ENCODE measurements at places on chromosomes 6 and 20. TPM values are rescaled to one million over a fixed set of nuclear protein-coding genes. Genes with fewer than 3 reads are reported as not detected.

The CTCFL gene
- not detected for total RNA-seq

- H3K4me3 ChIP-seq, result no peak overlapping the region
- no peak overlapping the region for H3K27ac ChIP-seq
- H3K27me3 ChIP-seq, result peaks cover 6% of the 10 kb centered on the region
- no peak for DNase-seq
- no peaks in the 10 kb centered on the region for H3K4me1 ChIP-seq
- H3K36me3 ChIP-seq, result no peaks in the 10 kb centered on the region
Observed at GRCh38 chr20:58084966-58085365, 143.5 kb downstream of the ANKRD60 start.

- no peak for DNase-seq
- H3K36me3 ChIP-seq, result no peaks in the 10 kb centered on the region
- H3K4me1 ChIP-seq, result no peaks in the 10 kb centered on the region
- no peaks in the 10 kb centered on the region for H3K27me3 ChIP-seq
- H3K4me3 ChIP-seq, result no peak overlapping the region
Observed at GRCh38 chr6:139961190-139961589, 586.7 kb upstream of the CITED2 start.

DNA sequence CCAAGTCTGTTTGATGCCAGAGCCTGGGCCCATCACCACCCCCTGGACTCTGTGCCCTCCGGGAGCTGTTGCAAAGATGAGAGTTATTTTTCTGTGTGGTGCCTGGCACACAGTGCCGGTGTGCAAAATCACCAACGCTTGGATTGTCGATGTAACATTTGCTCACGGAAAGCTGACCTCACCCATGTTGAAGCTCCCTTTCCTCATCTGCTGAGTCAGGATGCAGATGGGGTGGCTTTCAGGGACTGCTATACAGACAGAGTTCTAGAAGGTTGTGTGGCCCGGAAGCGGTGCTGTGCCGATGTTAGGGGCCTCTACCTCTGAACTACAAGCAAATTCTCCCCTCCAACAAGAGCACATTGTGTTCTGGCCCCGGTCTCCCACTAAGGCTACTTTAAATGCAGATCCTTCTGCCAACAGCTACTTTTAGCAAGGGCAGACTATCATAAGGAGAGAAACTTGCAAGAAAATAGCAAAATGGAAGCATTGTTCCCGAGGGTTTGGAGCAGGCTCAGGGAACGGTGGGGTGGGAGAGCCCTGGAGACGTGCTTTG is 34.0 kb downstream of the EYA2 start:
- peaks cover 24% of the 10 kb centered on the region for H3K27me3 ChIP-seq
- no peak overlapping the region for H3K4me3 ChIP-seq
- no peaks in the 10 kb centered on the region for H3K36me3 ChIP-seq
- no peaks in the 10 kb centered on the region for H3K4me1 ChIP-seq
- H3K27ac ChIP-seq, result no peak overlapping the region

DNA sequence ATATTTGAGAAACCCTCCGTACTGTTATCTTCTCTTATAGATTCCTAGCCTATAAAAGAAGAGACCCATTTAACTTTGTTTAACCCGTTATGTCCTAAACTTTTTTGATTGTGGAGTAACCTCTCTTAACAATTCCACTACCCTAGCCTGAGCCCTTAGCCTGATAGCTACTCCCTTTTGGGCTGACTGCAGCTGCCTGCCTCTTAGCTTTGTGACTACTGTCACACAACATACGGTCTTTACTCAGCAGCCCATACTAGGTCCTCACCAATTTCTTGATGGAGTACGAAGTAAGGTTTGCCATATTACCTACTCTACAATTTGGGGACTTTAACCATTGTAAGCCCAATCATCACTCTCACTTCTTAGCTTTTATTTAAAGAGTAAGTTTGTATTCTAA is 72.7 kb downstream of the QRSL1 start:
- H3K27ac ChIP-seq, result no peak overlapping the region
- no peaks in the 10 kb centered on the region for H3K36me3 ChIP-seq
- H3K27me3 ChIP-seq, result peaks cover 24% of the 10 kb centered on the region
- no peak overlapping the region for H3K4me3 ChIP-seq

The CD83 gene
- total RNA-seq, result 10.3 TPM

DNA sequence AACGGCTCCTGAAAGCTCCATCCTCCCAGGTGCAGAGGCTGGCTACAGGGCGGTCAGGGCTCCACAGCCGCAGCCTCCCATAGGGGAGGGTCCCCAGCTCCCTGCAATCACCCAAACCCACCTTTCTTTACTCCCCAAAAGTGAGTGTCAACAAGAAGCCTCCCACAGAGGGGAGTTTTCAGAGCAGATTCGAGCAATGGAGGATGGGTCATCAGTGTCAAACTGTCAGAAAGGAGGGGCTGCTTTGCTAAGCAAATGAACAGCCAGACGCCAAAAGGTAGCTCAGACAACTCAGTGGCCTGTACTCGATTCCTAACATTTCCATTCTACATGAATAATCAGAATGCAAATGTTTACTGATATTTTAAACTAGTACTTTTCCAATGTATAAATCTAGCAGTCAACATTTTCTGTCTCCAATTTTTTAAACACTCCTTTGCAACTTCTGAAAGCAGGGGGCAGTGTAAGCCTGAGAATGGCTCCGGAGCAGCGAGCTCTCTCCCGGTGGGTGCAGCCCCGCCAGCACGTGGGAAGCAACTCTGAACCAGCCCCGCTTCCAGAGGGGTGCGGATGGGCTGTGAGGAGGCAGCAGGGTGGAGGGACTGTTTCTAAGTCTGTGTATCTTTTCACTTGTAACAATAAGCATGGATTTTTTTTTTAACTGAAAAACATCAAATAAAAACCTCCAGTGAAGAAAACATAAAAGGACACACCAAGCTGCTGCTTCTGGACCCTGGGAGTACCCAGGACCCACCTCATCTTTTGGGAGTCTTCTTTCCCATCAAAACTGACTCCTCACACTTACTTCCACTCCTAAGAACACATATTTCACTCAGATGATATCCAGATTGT is 54.9 kb downstream of the TAF4 start:
- peak overlapping the region; percentile 55 for H3K27ac ChIP-seq
- H3K4me1 ChIP-seq, result peaks cover 6% of the 10 kb centered on the region
- no peaks in the 10 kb centered on the region for H3K27me3 ChIP-seq
- peaks cover 13% of the 10 kb centered on the region for H3K36me3 ChIP-seq
- no peak overlapping the region for H3K4me3 ChIP-seq

GRCh38 chr6:63458480-63459115 is 113.7 kb upstream of the LOC128125822 start:
- no peaks in the 10 kb centered on the region for H3K4me1 ChIP-seq
- H3K4me3 ChIP-seq, result no peak overlapping the region
- no peak overlapping the region for H3K27ac ChIP-seq
- H3K36me3 ChIP-seq, result no peaks in the 10 kb centered on the region

The WFDC5 gene
- total RNA-seq, result not detected

The TP53TG5 gene
- total RNA-seq, result not detected

DNA sequence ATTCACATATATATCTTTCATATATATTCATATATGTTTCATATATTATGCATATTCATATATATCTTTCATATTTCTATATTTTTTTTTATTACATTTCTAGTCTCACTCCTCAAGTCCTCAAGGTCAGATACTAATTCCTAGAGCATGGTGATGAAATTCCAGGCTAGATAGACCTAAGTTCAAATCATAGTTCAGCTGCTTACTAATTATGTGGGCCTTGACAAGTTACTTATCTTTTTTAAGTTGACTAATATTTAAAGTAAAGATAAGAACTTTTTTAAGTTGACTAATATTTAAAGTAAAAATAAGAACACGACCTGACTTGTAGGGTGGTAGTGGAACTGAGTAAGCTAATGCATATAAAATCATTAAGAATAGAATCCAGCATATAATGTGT is 495.6 kb upstream of the MAN1A1 start:
- no peak overlapping the region for H3K27ac ChIP-seq
- no peak overlapping the region for H3K4me3 ChIP-seq
- no peaks in the 10 kb centered on the region for H3K36me3 ChIP-seq
- no peak for DNase-seq

DNA sequence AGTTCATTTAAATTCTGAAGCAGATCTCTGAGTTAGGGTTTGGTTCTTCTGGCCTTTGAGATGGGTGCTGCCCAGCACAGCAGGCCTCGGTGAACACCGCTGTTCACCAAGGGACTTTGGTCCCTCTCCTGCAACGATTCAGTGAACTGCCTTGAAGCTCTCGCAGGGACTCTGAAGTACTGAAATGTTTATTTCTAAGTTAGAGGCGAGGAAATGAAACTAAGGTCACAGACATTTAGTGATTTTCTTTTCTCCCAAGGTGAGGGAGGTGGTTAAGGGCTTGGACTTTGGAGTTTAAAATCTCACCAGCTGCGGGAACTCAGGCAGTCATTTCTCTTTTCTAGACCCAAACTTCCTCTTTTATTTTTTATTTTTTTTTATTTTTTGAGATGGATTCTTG is 26.2 kb downstream of the E2F3 start:
- no peaks in the 10 kb centered on the region for H3K27me3 ChIP-seq
- H3K27ac ChIP-seq, result no peak overlapping the region
- no peak overlapping the region for H3K4me3 ChIP-seq

DNA sequence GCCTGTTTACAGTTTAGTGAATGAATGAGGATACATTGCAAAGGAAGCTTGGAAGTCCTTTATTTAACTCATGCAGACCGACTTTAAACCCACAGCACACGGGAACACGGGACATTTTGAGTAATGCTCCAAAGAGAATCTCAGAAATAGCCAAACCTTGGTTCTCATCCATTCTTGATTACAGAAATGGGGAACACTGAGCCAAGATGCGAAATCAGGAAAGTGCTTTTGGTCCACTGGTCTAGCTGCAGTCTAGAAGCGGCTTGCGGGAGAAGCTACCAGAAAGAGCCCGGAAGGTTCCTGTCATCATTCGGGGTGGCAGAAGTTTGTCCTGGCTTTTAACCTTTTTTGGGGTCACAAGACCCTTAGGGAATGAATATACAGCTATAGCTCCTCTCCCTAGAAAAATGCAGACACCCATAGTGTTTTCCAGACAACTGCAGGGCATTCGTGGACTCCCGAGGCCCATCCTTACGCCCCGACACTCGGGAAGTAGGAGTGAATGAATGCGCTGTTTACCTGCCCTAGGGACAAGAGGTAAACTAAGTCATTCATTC is 475 bp upstream of the TMEM181 start:
- peak overlapping the region; percentile 83 for H3K27ac ChIP-seq
- no peak for DNase-seq
- peaks cover 51% of the 10 kb centered on the region for H3K4me1 ChIP-seq
- H3K36me3 ChIP-seq, result peaks cover 15% of the 10 kb centered on the region

- no peak overlapping the region for H3K4me3 ChIP-seq
- DNase-seq, result no peak
Observed at GRCh38 chr20:18165553-18165952, 27.9 kb downstream of the KAT14 start.
